ENCODE measurements at places on chromosomes 5 and 9.

- no peak for DNase-seq
Measured at GRCh38 chr5:33277061-33277650, 163.6 kb upstream of the TARS1 start.

- DNase-seq, result no peak
Measured at GRCh38 chr5:137312011-137312410, 187.1 kb downstream of the SPOCK1 start.

DNA sequence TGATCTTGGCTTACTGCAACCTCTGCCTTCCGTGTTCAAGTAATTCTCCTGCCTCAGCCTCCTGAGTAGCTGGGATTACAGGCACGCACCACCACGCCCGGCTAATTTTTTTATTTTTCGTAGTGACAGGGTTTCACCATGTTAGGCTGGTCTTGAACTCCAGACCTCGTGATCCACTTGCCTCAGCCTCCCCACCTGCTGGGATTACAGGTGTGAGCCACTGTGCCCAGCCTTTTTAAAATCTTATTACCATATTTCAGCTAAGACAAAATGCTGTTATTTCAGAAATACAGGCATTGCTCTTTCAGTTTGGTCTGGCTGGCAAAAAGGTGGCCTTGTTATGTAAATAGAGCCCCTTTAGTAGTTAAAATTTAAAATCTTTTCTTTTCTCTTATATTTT is 46.9 kb upstream of the GLDC start:
- DNase-seq, result no peak

- no peak for DNase-seq
Measured at GRCh38 chr9:37574241-37574721, 1.9 kb downstream of the FBXO10 start.

- DNase-seq, result no peak
Measured at GRCh38 chr5:32869216-32869615, 158.1 kb downstream of the NPR3 start.

GRCh38 chr9:132823370-132824145 is 54.5 kb downstream of the AK8 start:
- no peak for DNase-seq

DNA sequence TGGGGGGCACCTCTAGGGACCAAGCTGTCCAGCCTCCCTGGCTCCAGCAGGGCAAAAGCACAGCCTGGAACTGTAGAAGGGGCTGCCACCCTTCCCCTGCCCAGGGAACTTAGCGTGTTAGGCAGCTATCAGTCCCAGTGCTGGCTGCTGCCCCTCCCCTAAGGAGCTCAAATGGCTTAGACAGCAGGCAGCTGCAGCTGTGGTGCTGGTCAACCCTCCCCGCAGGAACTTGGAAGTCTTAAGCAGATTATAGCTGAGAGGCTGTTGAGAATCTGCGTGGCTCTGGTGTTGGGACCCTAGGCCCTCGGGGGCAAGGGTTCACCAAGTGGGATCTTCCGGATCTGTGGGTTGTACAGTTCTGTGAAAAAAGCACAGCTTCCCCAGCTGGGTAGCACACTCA is 536.5 kb upstream of the CDH10 start:
- no peak for DNase-seq

DNA sequence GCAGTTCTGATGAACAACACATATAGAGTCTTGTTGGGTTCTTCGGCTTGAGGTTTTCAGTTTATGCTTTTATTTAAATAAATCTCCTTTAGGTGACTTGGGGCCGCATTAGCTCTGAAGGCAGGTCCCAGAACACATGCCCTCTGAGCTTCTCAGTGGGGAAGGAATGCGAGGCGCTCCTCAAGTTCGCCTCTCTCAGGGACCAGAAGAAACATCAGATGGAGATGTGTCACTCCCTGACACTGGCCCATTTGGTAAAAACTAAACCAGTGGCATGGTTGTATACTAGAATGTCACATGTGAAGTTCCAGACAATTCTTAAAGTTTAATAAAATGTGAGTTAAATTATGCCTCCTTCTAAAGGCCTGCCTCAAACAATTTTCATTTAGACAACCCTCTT is 1.9 kb downstream of the MACROH2A1 start:
- DNase-seq, result no peak

Data from stimulated activated CD8-positive, alpha-beta memory T cell treated with anti-CD3 and anti-CD28 coated beads, Interleukin-4, amount 100 ng/mL, for 4 hours (primary cell).